ENCODE measurements at places on chromosomes 6 and 20. TPM values are rescaled to one million over a fixed set of nuclear protein-coding genes. Genes with fewer than 3 reads are reported as not detected.

- H3K27ac ChIP-seq, result no peak overlapping the region
- DNase-seq, result no peak
- H3K36me3 ChIP-seq, result no peaks in the 10 kb centered on the region
- no peaks in the 10 kb centered on the region for H3K27me3 ChIP-seq
- no peak overlapping the region for H3K4me3 ChIP-seq
- H3K4me1 ChIP-seq, result no peaks in the 10 kb centered on the region
Measured at GRCh38 chr6:40232698-40233097, 298.4 kb upstream of the MOCS1 start.

DNA sequence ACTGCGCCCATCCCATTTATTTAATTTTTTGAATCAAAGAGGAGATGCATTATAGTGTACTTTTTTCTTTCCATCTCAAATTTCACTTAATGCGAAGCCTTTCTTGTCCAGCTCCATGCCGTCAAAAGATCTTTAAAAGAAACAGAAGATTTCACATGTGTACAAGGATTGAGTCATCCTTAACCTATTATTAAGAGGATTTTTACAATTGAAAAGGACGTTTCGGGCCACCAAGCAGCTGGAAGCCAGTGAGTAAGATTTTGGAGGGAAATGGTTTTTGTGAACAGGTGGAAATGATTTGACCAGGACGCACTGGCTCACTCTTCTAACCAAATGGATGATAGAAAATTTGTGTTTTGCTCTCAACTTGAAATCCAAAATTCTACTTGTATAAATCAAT lies 15.1 kb upstream of the CCDC170 start:
- no peak overlapping the region for H3K27ac ChIP-seq
- no peaks in the 10 kb centered on the region for H3K36me3 ChIP-seq
- no peak for DNase-seq
- H3K27me3 ChIP-seq, result no peaks in the 10 kb centered on the region
- peaks cover 14% of the 10 kb centered on the region for H3K4me1 ChIP-seq

DNA sequence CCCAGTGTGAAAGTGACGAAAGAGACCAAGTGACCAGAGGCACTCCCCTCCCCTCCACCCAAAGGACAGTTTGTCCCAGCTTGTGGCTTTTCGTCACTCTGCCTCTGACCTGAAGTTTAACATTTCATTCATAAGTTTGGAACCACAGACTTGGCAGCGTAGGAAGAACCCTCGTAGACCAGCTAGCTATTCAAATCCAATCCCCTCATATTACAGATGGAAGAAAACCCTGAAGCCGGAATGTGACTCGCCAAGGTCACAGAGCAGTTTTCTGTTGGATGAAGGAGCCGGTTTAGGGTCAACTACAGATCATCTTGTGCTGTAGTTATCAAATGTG lies 3.9 kb upstream of the SYS1 start:
- no peaks in the 10 kb centered on the region for H3K36me3 ChIP-seq
- no peak overlapping the region for H3K4me3 ChIP-seq
- H3K27me3 ChIP-seq, result no peaks in the 10 kb centered on the region

DNA sequence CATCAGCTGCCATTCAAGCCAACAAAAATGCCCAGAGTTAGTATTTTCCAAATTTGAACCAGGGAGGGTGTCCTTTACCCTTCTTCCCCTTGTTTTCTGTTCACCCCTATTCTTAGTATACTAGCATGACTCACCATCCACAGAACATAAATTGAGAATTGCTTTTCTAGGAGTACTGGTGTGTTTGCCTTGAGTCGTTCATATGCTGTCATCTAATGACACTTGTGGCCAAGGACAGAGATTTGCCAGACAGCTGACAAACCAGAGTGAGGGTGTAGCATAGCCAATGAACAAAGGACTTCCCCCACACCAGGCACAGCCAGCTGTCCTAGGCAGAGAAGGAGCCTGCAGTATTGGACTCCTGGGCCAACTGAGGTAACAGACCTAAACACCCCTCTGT lies 62.2 kb downstream of the FILIP1 start:
- DNase-seq, result no peak
- peaks cover 7% of the 10 kb centered on the region for H3K27me3 ChIP-seq
- no peaks in the 10 kb centered on the region for H3K36me3 ChIP-seq
- no peak overlapping the region for H3K4me3 ChIP-seq
- H3K27ac ChIP-seq, result no peak overlapping the region

DNA sequence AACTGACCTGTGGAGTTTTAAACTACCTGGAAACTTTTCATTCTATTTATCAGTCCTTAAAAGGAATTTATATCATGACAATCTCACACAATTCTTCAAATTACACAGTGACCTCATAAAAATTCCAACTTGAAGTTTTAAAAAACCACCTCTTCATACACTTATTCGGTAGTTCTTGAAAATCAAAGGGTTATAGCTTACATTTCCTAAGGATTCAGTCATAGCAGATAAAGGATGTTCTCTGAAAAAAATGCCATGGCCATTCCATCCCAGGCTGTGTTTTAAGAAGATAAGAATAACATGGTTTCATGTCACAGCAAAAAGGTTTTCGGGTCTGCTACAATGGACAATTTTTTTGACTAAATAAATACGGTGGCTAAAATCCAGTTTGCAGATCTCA lies 41.2 kb downstream of the GOPC start:
- no peak overlapping the region for H3K4me3 ChIP-seq
- no peaks in the 10 kb centered on the region for H3K4me1 ChIP-seq
- H3K36me3 ChIP-seq, result peaks cover 3% of the 10 kb centered on the region
- no peak for DNase-seq

GRCh38 chr6:100346828-100347227 lies 117.9 kb downstream of the SIM1 start:
- H3K36me3 ChIP-seq, result no peaks in the 10 kb centered on the region
- no peak overlapping the region for H3K27ac ChIP-seq
- H3K4me1 ChIP-seq, result no peaks in the 10 kb centered on the region
- DNase-seq, result no peak
- H3K27me3 ChIP-seq, result no peaks in the 10 kb centered on the region

- peaks cover 23% of the 10 kb centered on the region for H3K27me3 ChIP-seq
- no peak overlapping the region for H3K27ac ChIP-seq
- H3K4me3 ChIP-seq, result no peak overlapping the region
- DNase-seq, result peak; percentile 30
- H3K4me1 ChIP-seq, result peaks cover 2% of the 10 kb centered on the region
- no peaks in the 10 kb centered on the region for H3K36me3 ChIP-seq
Measured at GRCh38 chr20:63497138-63497945, 1.5 kb downstream of the EEF1A2 start.

- H3K4me1 ChIP-seq, result peaks cover 77% of the 10 kb centered on the region
- no peak for DNase-seq
- peak overlapping the region; percentile 70 for H3K4me3 ChIP-seq
- H3K27ac ChIP-seq, result peak overlapping the region; percentile 91
- H3K36me3 ChIP-seq, result peaks cover 23% of the 10 kb centered on the region
Measured at GRCh38 chr6:493840-494239, 102.3 kb downstream of the IRF4 start.

- peaks cover 6% of the 10 kb centered on the region for H3K36me3 ChIP-seq
- H3K27ac ChIP-seq, result no peak overlapping the region
- no peak for DNase-seq
Measured at GRCh38 chr20:709423-709822, 33.8 kb upstream of the SCRT2 start.

- no peaks in the 10 kb centered on the region for H3K36me3 ChIP-seq
- peaks cover 5% of the 10 kb centered on the region for H3K27me3 ChIP-seq
- peaks cover 24% of the 10 kb centered on the region for H3K4me1 ChIP-seq
- no peak for DNase-seq
Measured at GRCh38 chr20:8212286-8212685, 80.2 kb downstream of the PLCB1 start.

- H3K4me3 ChIP-seq, result no peak overlapping the region
- H3K4me1 ChIP-seq, result peaks cover 3% of the 10 kb centered on the region
- no peak for DNase-seq
- no peak overlapping the region for H3K27ac ChIP-seq
Measured at GRCh38 chr6:105874835-105875626, 211.1 kb upstream of the PRDM1 start.

- H3K27me3 ChIP-seq, result no peaks in the 10 kb centered on the region
- DNase-seq, result no peak
- no peak overlapping the region for H3K4me3 ChIP-seq
- no peak overlapping the region for H3K27ac ChIP-seq
- H3K36me3 ChIP-seq, result peaks cover 4% of the 10 kb centered on the region
Measured at GRCh38 chr20:5862703-5863039, 87.7 kb downstream of the TRMT6 start.

DNA sequence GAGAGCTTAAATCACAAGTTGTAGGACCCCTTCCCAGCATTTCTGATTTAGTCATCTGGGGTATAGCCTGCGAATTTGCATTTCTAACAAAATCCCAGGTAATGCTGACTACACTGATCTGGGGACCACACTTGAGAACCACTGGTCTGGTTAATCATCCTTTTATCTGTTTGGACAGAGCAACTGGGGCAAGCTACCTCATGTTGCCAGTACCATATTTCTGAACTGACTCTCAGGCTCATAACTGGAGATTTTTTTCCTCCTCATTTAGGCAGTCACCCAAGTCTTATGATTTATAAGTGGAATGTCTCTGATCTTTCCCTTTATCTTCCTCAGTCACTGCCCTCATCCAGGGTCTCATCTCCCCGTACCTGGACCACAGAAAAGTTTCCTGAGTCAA lies 12.0 kb upstream of the GTF3C6 start:
- H3K4me3 ChIP-seq, result no peak overlapping the region
- peaks cover 5% of the 10 kb centered on the region for H3K4me1 ChIP-seq
- no peak for DNase-seq
- H3K36me3 ChIP-seq, result no peaks in the 10 kb centered on the region

GRCh38 chr6:144349690-144350527 lies 64.8 kb downstream of the UTRN start:
- peak overlapping the region; percentile 89 for H3K4me3 ChIP-seq
- H3K27ac ChIP-seq, result peak overlapping the region; percentile 98
- peaks cover 68% of the 10 kb centered on the region for H3K4me1 ChIP-seq
- H3K36me3 ChIP-seq, result peaks cover 18% of the 10 kb centered on the region
- H3K27me3 ChIP-seq, result no peaks in the 10 kb centered on the region

DNA sequence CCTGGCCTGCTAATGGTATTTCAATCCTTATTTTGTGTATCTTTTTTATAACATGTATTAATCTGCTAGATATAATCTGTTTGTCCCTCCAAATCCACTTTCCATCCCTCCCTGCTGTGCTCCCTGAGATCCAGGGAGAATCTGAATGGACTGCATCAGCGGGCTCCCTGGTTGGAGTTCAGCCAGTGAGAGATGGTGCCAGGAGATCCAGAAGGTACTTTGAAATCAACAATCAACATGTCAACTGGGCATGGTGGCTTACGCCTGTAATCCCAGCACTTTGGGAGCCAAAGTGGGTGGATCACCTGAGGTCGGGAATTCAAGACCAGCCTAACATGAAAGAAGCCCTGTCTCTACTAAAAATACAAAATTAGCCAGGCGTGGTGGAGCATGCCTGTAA lies 4.4 kb downstream of the ATF6B start:
- no peak for DNase-seq
- H3K36me3 ChIP-seq, result peaks cover 22% of the 10 kb centered on the region
- no peak overlapping the region for H3K4me3 ChIP-seq
- peaks cover 28% of the 10 kb centered on the region for H3K4me1 ChIP-seq
- H3K27ac ChIP-seq, result no peak overlapping the region

DNA sequence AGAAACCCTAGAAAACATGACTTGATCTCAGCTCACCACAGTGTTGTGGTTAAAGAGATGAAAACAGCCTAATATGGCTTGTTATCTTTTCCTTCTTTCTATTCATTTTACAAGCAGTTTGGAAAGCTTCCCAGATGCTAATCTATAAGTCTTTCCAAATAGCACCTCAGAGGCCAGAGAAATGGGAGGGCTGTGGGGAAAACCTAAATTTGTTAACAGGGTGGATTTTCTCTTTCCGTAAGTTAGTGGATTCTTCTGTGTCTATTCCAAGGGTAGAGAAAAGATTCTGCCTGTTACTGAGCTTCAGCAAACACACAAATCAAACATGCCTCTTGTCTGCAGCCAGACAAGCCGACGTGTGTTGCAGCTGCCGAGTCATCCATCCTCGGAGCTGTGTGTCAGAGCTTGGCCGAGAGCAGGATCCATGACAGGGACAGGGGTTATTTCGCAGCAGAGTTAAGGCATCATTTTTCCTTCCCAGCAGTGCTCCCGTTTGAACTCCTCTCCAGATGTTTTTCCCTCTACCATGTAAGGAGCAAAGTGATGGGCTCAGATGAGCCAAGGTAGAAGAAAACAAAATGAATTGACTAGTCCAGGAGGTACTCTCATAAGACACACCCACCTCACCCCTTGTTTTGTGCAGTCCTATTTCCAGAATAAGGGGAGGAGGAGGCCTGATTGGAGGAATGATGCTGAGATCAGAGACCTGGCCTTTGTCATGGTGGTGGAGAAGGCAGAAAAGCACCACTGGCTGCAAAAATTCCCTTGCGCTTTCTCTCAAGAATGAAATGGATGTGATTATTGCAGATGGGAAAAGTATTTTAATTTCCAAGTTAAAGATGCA lies 560.0 kb downstream of the C6orf118 start:
- no peaks in the 10 kb centered on the region for H3K27me3 ChIP-seq
- no peak for DNase-seq
- no peaks in the 10 kb centered on the region for H3K36me3 ChIP-seq
- H3K4me3 ChIP-seq, result no peak overlapping the region

GRCh38 chr20:62882426-62882825 lies 20.8 kb upstream of the TCFL5 start:
- H3K36me3 ChIP-seq, result peaks cover 12% of the 10 kb centered on the region
- no peak overlapping the region for H3K4me3 ChIP-seq
- H3K27ac ChIP-seq, result no peak overlapping the region

DNA sequence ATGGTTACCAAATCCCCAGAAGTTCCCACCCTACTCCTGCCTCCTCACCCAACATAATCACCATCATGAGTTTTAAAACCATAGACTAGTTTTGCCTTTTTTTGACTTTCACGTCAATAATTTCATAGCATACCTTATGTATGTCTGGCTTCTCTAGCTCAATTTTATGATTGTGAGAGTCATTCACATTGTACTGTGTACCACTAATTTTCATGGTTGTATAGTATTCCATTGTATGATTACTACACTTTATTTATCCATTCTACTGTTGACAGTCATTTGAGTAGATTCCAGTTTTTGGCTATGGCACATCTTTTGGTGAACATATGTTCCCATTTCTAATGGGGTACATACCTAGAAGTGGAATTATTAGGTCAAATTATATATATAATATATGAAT lies 195.3 kb upstream of the TCF21 start:
- H3K4me3 ChIP-seq, result no peak overlapping the region
- no peak overlapping the region for H3K27ac ChIP-seq
- no peak for DNase-seq
- H3K27me3 ChIP-seq, result no peaks in the 10 kb centered on the region
- no peaks in the 10 kb centered on the region for H3K36me3 ChIP-seq

- H3K27me3 ChIP-seq, result no peaks in the 10 kb centered on the region
- no peak overlapping the region for H3K27ac ChIP-seq
- no peak for DNase-seq
Measured at GRCh38 chr6:72936766-72937559, 288.3 kb downstream of the KHDC1L start.

The IP6K3 gene
- not detected for total RNA-seq

The CDH26 gene
- total RNA-seq, result 2.5 TPM

The HLA-DPA1 gene
- 39.8 TPM for total RNA-seq

The SAMD10 gene
- 18.8 TPM for total RNA-seq

The UNC5CL gene
- 4.2 TPM for total RNA-seq

The SIRPB2 gene
- total RNA-seq, result not detected

The LTV1 gene
- 20.8 TPM for total RNA-seq

The SHLD1 gene
- total RNA-seq, result 8.4 TPM

The SEC23B gene
- total RNA-seq, result 65.0 TPM

The CCN2 gene
- not detected for total RNA-seq

All from activated naive CD8-positive, alpha-beta T cell treated with anti-CD3 and anti-CD28 coated beads, Interleukin-2, amount 10 ng/mL, durations not matched to agents 7 days and 5 days (primary cell).